Stimulated activated CD8-positive, alpha-beta memory T cell treated with anti-CD3 and anti-CD28 coated beads, Interleukin-7, amount 100 ng/mL, for 1 hour (primary cell): ENCODE measurements at places on chromosomes 11 and 22.

DNA sequence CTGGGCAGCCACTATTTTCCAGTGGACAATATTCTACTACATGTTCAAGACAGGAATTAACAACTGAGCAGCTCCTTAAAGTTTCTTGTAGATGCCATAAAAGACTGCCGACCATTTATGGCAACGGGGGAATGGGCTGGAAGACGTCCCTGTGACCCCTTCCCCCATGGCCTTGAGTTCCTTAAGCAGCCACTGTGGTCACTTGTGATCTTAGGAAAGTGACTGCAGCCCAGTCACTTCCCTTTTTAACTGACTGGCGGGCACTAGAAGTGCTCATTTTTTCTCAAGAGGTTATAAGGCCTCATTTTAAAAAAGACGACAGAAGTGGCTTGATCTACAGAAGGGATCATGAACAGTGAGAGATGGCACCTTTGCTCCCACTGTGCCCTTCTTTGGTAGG, 153.2 kb upstream of the NARS2 start:
- DNase-seq: no peak

GRCh38 chr11:125074511-125075241, 11.6 kb downstream of the SLC37A2 start:
- no peak for DNase-seq

GRCh38 chr11:95671768-95672167, 117.8 kb downstream of the FAM76B start:
- no peak for DNase-seq

GRCh38 chr11:4546878-4547277, 1.9 kb downstream of the OR52M1 start:
- no peak for DNase-seq
